A549 (cell line): ENCODE measurements at places on chromosomes 13 and 19. TPM values are rescaled to one million over a fixed set of nuclear protein-coding genes. Genes with fewer than 3 reads are reported as not detected.
A peak's percentile ranks its signal among the peaks of the same experiment; 100 is the strongest.

Gene PRKCG
- polyA plus RNA-seq: 0.81 to 0.96 TPM (median 0.81 TPM) in 3 replicates

Gene SBSN
- polyA plus RNA-seq: 0.67 to 1.1 TPM (median 0.89 TPM) in 3 replicates

Gene ZNF99
- not detected in 3 replicates for polyA plus RNA-seq

Gene ONECUT3
- 0.01 TPM in 1 of 3 replicates, not detected in the others for polyA plus RNA-seq

Gene SCAMP4
- 60.9 to 63.4 TPM (median 63.0 TPM) in 3 replicates for polyA plus RNA-seq

Gene POLR1G
- polyA plus RNA-seq: 28.2 to 34.0 TPM (median 31.2 TPM) in 3 replicates

Gene TBXA2R
- polyA plus RNA-seq: 0.49 to 0.62 TPM (median 0.49 TPM) in 3 replicates

DNA sequence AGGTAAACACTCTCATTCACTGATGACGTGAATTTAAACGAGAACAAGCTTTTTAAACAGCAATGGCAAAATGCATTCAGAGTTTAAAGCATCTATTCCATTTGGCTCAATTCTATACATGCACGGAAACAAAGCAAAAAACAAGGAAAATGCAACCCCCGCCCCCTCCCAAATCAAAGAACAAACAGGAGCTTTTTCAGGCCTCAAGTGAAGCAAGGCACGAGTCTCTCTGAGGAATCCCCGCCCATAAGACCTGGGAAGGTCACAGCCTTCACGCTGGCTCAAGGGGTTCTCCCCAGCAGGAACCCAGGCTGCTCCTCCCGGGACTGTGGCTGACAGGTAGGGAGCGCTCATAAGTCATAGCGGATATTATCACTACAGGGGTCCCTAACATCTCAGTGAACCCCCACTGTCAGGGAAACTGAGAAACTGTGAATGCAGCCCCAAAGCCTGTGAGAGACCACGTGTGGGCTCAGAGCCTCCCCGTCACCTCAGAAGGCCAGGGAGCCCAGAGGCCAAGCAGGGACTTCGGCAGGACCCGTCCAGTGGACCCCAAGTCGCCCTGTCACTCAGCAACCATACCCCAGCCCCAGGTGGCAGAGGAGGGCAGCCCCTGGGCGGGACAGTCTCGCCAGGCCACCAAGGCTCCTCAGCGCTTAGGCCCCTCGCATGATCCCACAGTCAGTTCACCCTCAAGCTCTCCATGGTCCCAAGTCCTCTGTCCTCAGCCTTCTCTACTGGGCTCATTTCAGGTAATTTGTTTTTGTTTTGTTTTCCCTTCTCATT is 117.3 kb downstream of the ZDHHC20 start:
- DNase-seq: no peak

DNA sequence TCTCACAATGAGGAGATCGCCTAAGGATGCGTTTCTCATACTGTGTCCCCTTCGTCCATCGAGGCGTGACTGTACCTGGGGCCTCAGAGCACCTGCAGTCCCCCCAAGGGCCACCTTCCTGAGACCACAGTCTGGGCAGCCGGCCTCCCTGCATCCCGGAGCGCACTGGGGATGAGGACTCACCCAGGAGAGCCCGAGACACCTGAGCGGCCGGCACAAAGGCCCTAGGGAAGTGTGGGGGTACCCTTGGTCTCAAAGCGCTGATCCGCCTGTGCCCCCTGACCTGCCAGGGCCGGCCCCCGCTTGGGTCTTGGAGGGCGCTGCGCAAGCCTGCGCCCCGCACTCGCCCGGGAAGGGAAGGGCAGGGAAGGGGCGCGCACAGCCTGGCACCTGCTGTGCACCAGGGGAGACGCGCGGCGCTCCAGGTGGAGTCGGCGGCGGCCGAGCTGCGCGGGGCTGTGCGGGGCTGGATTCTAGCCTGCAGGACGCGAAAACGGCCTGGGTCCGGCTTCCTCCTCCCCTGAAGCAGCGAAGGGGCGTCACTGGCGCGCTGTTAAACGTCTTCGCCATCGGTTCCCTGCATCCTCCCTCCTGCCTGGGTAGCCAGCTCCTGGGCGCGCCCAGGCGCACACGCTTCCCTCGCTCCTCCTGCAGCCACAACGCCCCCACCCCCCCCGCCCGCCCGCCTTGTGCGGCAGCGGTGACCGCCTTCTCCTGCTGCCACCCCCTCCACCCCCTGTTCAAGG is 13.6 kb upstream of the USP29 start:
- no peak for DNase-seq

- no peak for DNase-seq
Observed at GRCh38 chr19:4498694-4499093, 19.6 kb downstream of the PLIN4 start.

GRCh38 chr19:7845390-7846154 is 15.6 kb downstream of the EVI5L start:
- no peak for DNase-seq

DNA sequence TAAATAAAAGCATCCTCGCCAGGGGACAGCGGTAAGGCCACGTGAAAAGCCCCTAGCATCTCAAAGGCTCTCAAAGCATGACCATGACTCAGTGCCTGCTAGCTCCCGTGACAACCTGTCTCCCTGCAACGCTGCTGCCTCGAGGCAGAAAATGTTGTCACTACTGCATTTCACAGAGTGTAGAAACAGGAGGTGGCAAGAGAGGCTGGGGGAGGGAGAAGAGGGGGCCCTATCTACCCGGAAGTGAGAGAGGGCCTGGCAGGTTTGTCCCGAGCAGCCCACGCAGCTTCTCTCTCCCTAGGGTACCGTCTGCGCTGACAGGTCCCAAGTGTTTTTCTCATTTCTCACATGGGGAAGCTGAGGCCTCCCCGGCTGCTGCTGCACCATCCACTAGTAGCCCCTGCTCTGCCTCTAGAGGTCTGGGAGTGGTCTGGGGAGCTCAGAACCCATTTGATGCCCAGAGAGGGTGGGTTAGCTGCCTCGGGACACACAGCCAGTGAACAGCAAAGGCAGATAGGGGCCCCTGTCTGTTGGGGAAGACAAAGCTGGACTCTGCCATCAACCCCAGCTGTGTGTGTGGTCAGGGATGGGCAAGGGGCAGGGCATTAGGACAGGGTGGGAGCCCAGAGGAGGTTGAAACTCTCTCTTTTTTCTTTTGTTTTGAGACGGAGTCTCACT is 3.7 kb downstream of the TINCR start:
- peak; percentile 58 for DNase-seq

DNA sequence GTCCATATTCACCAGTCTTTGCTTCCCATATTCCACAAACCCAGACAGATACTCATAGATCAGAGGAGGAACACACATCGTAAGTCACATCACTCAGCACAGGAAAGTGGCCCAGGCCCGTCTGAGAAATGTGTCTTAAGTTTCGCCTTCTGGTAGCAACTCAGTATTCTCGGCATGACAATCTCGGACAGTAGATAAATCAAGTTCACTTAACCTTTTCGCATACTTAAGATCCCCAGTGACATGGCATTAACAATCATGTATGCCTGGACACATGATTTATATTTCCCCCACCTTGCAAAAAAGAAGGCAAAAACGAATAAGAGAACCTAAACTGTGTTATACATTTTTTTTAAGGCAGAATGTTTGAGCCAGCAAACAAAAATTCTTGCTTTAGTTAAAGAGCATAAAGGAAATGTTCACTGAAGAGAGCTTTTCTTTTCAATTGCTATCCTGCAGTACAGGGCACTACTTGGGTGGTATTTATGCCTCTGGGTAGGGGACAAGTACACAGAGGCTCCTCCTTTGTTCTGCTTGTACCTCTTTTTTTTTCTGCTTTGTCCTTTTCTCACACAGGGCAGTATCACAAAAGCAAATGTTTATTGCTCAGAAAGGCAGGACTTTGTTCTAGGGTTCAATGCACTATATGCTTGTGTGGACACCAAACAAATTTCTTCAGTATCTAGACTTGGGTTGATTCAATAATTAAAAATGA is 360.6 kb downstream of the TDRD3 start:
- no peak for DNase-seq

DNA sequence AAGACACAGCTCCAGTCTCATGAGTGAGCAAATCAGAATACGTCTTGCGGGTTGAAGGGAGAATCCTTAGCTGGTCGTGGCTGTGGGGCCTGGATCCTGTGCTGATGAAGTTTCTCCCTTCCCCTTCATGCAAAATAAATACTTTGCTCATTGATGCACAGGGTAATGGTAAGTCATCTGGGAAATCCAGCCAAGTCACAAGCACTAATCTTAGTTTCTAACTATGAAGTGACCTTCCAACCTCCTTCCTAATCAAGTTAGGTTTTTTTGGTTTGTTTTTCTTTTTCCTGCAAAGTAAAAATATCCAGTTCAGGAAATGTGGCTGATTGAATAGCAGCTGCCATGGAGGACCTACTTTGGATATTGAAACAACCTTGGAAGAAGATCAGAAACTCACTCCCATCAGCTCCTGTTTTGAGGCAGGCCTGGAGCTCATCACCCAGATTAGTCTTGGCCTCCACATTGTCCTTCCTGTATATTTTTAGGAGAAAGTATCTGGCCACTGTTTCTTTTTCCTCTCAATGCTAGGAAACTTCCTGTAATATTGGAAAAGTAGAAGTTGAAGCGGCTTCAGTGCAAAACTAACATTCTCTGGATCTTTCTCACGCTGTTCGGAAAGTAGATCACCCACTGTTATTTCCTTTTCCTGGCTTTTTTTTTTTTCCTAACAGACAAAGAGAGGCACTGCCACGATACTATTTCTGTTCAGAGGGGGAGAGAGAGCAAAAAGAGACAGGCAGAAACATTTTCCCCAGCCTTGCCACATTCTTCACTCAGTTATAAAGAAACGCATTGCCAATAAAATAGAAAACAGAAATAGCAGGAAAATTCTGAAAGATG is 12.3 kb upstream of the ARL11 start:
- no peak for DNase-seq

DNA sequence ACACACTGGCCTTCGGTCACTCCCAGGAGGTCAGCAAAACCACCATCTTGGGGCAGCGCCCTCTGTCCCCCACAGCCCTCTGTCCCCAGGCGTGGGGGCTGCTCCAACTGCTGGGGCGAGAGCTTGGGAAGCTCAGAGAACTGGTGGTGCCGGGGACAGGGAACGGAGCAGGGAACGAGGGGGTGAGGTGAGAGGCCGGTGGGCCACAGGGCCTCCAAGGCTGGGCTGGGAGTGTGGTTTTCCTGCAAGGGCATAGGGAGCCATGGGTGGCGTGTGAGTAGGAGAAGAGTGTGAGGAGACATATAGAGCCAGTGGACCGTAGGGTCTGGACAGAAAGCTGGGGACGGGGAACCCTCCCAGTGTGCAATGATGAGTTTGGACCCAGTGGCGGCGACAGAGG is 34.1 kb downstream of the F2RL3 start:
- DNase-seq: no peak

- DNase-seq: no peak
Observed at GRCh38 chr13:20534038-20534608, 8.5 kb upstream of the CRYL1 start.

DNA sequence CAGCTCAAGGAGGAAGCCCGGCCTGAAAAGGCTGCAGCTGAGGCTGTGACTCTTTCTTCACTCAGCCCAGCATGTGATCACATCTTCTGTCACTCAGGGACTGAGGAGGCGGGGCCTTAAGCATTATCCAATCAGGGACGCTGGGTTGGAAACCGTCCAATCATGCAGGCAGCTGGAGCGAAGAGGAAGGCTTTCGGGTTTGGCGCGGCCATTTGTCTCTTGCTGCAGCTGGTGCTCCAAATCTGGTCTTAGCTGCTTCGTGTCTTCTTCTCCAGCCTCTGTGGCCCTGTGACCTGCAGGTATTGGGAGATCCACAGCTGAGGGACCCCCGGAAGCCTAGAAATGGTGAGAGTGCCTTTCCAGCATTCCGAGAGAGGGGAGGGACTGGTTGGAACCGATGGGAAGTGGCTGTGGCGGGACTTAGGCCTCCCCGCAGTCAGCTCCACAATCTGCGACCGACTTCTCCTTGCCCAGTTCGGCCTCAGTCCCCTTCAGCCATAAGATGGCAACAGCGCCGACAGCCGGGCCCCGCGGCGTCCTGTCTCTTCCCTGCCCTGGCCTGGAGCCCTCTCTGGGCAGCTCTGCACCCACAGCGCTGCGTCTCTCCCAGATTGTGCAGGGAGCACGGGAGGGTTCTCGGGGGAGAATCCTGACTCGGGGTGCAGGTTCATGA is at the start of gene ZNF90:
Gene ZNF90 (plus strand): TSS at position 210 of the 673 bp plus-strand sequence. CDS start 133 bp downstream, at position 343.
- no peak for DNase-seq

DNA sequence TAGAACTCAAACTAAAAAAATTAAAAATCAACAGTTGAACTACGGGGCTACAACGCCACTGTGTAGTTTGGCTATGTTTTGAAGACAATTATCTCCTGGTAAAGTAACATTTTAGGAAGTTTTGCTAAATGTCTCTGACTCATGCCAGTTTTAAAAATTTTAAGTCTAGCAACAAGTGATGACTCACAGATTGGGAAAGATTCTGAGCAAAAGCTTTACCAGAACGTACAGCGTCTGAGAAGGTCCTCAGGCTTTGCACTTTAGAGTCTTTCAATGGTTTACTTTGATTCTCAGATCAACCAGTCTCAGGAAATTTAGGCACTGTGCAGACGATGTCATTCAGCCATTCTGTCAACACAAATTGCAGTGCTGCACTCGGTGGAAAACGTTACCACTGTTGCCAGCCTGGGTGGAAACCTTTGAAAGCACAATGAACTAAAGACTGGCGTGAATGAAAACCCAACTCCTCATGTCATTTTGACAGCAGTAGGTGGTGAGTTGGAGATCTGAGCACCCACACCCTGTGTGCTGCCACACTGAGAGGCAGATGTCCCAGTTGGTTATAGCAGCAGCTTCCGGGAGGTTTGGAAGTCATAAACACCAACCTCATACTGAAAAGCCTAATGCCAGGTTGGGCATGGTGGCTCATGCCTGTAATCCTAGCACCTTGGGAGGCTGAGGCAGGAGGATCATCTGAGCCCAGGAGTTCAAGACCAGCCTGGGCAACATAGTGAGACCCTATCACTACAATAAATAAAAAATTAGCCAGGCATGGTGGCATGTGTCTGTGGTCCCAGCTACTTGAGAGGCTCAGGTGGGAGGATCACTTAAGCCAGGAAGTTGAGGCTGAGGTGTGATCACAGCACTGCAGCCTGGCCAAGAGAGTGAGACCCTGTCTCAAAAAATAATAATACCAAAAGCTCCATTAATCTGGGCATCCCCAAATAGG is 6.3 kb upstream of the WTIP start:
- peak; percentile 52 for DNase-seq

- no peak for DNase-seq
Observed at GRCh38 chr13:101025519-101025918, 350.9 kb upstream of the TMTC4 start.

- DNase-seq: no peak
Observed at GRCh38 chr13:98398581-98398980, 178.3 kb downstream of the STK24 start.

DNA sequence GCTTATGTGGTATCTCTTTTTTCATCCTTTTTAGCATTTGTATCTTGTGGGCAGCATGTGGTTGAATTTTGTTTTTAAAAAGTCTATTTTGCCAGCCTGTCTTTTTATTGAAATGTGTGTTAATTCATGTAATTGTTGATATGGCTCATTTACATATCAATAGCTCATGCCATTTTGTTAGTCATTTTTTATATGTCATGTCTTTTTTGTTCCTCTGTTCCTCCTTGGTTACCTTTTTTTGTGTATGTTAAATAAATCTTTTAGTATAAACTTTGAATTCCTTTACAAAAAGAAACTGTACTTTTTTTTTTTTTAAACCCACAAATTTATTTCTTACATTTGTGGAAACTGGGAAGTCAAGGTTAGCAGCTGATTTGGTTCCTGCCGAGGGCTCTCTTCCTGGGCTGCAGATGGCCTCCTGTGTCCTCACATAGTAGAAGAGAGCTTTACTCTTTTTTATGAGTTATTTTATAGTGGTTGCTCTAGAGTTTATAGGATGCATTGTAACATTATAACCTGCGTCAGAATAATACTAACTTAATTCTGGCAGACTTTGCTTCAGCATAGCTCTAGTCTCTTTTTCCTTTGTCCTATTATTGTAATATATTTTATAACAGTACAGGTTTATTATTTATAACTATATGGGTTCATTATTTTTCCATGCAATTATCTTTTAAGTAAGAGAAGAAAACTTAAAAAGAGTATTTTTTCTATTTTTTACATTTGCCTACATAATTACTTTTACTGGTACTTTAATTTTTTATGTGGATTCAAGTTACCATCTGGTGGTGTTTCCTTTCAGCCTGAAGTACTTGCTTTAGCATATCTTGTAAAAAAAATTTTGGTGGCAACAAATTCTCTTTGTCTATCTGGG is 86.3 kb downstream of the URI1 start:
- DNase-seq: no peak
